ENCODE measurements at places on chromosomes 3 and 15. TPM values are rescaled to one million over a fixed set of nuclear protein-coding genes. Genes with fewer than 3 reads are reported as not detected.

CNTN4 gene
- 0.42 TPM for total RNA-seq

SATB1 gene
- 15.4 TPM for total RNA-seq

ZMYND10 gene
- total RNA-seq: 0.17 TPM

IL16 gene
- total RNA-seq: not detected

CNOT10 gene
- 18.3 TPM for total RNA-seq

SERINC4 gene
- total RNA-seq: 0.11 TPM

HGD gene
- not detected for total RNA-seq

SPPL2A gene
- 171 TPM for total RNA-seq

ANKRD34C gene
- not detected for total RNA-seq

STXBP5L gene
- 0.09 TPM for total RNA-seq

LTF gene
- total RNA-seq: not detected

FGF12 gene
- total RNA-seq: 0.69 TPM

ADGRG7 gene
- total RNA-seq: not detected

CLDN16 gene
- total RNA-seq: 0.74 TPM

DZIP1L gene
- 9.7 TPM for total RNA-seq

ONECUT1 gene
- not detected for total RNA-seq

FETUB gene
- total RNA-seq: not detected

KY gene
- total RNA-seq: 2.6 TPM

PYGO1 gene
- 9.8 TPM for total RNA-seq

MEIS2 gene
- 35.3 TPM for total RNA-seq

FRMD4B gene
- 1.8 TPM for total RNA-seq

CYP1A1 gene
- 0.92 TPM for total RNA-seq

EOMES gene
- total RNA-seq: 0.06 TPM

AP3B2 gene
- 0.24 TPM for total RNA-seq

NGRN gene
- total RNA-seq: 135 TPM

NRG4 gene
- 0.15 TPM for total RNA-seq

KCNMB2 gene
- total RNA-seq: 0.06 TPM

HTR3E gene
- not detected for total RNA-seq

WDR82 gene
- 31.1 TPM for total RNA-seq

GP5 gene
- not detected for total RNA-seq

SEMA7A gene
- 36.2 TPM for total RNA-seq

ILDR1 gene
- not detected for total RNA-seq

AMT gene
- 0.06 TPM for total RNA-seq

CYP8B1 gene
- total RNA-seq: not detected

DNAH1 gene
- total RNA-seq: 0.74 TPM

RLBP1 gene
- total RNA-seq: not detected

ANKRD63 gene
- total RNA-seq: 0.63 TPM

RPLP1 gene
- 148 TPM for total RNA-seq

CD200R1 gene
- 0.09 TPM for total RNA-seq

PRSS50 gene
- total RNA-seq: not detected

ITIH4 gene
- 0.09 TPM for total RNA-seq

RPP14 gene
- 14.3 TPM for total RNA-seq

C3orf22 gene
- total RNA-seq: not detected

KCNMB3 gene
- total RNA-seq: 0.77 TPM

Data from Daoy (cell line).